HTR-8/SVneo (cell line): ENCODE measurements at places on chromosomes 6 and 20.

- peak; percentile 20 for DNase-seq
Observed at GRCh38 chr6:118565311-118565960, 17.3 kb downstream of the PLN start.

- no peak for DNase-seq
Observed at GRCh38 chr6:84242265-84242664, 14.8 kb upstream of the CEP162 start.

- no peak for DNase-seq
Observed at GRCh38 chr20:11626551-11626950, 291.1 kb upstream of the BTBD3 start.

DNA sequence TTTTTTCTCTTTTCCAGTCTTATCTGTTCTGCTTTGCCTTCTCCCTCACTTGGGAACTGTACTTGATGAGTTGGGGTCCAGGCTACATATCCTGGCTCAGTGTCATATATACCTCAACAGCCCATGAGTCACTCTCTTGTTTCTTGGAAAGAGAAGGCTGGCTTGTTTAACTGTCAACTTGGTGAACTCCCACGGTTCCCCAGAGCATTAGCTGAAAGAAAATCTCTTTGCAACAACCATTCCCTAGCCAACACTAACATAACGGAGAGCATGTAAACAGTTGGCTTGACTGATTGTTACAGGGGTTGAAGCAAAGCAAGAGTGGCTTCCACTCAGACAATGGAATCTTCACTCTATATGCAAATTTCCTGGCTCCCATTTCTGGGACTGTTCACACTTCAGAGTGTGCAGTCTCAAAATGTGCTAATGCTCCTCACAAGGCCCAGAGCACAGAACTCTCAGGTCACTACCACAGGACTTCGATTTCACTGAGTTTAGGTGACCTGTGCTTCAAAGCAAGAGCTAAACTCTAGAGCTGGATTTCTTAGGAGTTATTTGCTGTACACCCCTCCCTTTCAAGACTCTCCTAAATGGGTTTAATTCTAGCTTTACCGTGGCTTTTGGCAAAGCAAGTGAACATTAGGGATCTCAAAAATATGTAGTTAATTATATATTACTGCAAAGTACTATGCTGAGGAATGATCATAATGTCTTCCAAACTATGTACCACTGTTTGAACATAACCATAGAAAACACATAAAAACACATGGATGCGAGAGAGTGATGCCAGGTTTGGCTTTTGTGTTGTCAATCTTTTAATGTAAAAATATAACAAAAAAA is 609.8 kb downstream of the RFPL4B start:
- no peak for DNase-seq

DNA sequence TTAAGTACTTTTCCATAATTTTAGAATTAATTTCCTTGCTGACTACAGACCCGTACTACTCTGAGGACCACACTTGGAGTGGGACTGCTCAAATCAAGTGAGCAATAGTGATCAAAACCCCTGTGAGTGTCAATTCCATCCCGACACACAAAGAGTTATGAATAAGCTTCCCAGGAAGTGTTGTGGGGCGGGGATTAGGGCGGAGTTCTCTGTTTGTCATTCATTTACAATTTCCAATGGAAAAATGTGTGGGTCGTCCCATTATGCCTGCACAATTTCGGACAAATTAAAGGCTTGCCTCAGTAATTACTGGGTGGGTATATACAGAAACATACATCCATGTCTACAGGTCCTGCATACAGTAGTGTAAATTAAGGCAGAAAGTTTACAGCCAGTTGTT is 84.2 kb downstream of the ISM1 start:
- DNase-seq = no peak

- no peak for DNase-seq
Observed at GRCh38 chr6:117776441-117776840, 101.2 kb downstream of the NUS1 start.

DNA sequence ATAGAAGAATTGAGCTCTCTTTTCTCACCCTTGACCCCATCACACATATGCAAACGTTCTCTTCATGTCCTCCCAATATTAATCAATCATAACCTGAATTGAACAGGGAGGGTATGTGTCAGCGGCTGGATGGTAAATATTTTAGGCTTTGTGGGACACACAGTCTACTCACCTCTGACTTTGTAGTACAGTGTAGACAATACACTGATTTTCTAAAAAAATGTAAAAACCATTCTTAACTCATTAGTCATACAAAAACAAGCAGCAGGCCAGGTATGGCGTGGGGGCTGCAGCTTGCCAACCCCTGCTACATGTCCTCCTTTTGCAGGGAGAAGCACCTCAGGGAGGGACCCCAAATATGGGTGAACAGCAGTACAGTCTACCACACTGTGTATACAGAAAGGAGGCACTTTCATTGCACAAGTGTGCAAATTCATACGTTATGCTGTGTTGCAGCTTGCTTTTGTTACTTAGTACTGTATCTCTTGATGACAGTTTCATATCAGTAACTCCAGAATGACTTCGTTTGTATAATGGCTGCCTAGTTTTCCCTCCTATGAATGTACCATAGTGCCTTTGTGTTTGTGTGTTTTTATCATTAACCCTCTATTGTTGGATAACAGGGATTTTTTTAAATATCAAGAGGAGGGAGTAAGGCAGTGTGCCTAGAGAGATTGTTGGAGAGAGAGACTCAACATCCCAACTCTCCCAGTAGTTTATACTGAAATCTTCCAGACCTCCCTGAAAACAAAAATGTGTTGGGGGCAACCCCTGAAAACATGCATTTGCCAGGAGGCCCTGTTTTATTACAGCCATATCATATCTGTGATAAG is 214.3 kb downstream of the ZMYND8 start:
- no peak for DNase-seq

- peak; percentile 87 for DNase-seq
Observed at GRCh38 chr6:43667245-43668150, 20.1 kb downstream of the MRPS18A start.

DNA sequence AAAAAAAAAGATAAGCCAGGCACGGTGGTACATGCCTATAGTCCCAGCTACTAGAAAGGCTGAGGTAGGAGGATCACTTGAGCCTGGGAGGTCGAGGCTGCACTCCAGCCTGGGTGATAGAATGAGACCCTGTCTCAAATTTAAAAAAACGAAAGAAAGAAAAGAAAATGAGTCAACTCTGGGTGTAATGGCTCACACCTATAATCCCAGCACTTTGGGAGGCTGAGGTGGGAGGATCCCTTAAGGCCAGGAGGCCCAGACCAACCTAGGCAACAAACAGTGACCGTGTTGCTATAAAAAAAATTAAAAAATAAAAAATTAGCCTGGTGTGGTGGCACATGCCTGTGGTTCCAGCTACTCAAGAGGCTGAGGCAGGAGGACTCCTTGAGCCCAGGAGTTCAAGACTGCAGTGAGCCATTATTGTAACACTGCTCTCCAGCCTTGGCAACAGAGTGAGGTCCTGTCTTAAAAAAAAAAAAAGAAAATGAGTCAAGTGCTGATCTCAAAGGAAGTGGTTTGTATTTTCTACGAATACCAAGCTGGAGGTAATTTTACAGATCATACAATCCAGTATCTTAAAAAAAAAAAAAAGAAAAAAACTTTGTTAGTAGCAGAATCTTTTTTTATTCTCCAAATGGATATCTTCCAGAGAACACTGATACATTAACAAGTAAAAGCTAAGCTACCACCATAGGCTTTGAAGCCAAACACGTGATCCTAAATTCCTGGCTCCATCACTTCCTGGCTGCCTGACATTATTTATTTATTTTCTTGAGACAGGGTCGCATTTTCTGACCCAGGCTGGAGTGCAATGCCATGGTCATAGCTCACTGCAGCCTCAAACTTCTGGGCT is 5.7 kb downstream of the COMMD7 start:
- DNase-seq = no peak

GRCh38 chr20:24805456-24806238 is 143.4 kb upstream of the CST7 start:
- no peak for DNase-seq

DNA sequence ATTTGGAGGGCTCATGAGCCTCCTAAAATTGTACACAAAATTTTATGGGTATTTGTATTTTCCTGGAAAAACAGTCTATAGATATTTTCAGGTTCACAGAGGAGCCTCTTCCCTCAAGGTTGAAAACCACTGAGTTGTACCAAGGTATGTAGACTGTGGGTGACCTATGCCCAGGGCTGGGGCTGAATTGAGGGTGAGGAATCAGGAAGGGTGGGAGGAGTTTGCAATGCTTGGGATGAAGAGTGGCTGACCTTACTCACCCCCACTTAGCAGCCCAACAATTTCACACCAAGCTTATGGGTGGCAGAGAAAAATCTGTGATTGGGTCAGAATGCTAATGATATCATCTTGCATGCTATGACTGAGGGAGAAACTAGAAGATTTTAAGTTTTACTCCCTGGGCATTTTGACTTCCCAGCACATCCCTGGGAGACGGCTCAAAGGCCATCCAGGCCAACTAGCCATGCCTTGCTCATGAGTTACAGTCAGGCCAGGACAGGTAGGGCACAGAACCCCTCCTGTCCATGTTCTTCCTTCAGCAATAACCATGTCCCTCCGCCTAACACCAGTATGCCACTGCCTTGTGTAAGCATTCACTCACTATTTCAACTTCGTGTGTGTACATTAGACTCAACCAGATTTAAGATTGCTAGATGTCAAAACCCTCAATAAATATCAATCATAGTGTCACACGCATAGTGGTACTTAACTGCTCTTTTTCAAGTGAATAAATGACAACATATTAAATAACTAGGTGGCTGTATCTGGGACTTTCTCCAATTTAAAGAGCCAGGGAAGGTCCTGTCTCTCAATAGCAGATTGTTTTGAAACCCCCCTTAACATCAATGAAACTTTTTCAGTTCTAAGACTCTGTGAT is 16.6 kb downstream of the ADTRP start:
- no peak for DNase-seq

DNA sequence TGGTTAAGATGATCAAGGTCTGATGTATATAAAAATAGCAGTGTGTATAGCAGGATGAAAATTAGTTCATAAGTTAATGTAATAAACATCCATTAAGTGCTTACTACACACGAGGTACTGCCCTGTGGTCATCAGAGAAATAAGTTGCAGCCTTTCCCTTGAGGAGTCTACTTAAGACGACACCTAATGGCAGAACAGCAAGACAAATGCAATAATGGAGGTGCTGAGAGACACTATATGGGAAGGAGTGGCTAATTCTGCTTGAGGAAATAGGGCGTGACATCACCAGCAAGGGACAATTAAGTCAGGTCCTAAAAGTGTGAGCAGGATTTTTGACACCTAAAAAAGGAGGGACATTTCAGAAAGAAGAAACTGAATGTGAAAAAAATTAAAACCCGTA is 75.2 kb downstream of the BACH2 start:
- DNase-seq = no peak

GRCh38 chr6:130366107-130367005 is 539 bp downstream of the TMEM200A start:
- peak; percentile 57 for DNase-seq

DNA sequence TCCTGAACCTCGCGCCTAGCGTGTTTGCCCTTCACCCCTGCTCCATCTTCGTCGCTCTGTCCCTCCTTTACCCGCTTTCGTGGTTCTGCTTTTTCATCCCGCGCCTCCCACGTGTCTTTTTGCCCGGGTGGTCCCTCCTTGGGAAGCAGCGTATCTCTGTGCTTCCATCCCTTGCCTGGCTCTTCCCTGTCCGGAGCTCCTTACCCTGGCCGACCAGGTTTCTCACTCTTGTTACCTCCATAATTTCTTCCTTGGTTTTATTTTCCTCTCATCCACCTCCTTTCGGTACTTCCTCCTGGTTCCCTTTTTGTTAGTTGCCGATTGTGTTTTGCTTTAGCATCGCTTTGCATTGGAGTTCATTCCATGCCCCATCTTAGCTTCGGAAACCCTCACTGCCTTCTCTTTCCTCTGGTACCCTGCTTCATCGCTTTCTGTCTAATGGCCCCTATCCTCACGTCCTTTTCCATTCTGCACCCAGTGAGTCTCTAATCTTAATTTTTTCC is 735 bp downstream of the FAM135A start:
- peak; percentile 12 for DNase-seq

- no peak for DNase-seq
Observed at GRCh38 chr6:135162678-135163439, 18.2 kb upstream of the MYB start.

DNA sequence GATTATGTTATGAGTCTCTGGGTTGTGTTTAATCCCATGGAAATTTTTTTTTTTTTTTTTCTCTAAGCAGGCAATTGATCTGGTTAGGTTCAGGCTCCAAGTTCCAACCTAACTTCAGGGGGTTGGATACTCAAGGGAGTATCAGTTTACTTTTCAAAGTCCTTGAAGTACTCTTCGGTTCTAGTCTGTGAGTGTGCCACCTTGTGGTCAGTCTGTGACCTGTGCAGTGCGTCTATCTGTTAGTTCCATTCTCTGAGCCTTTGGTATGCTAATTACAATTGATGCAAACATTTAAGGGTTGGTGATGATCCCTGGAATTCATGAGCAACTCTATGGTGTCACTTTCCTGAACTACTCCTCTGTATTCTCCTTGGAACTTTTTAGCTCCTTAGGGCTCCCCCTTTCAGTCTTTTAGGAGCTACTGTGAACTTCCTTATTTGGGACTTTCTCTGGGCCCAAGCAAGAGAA is 342.0 kb downstream of the SOX4 start:
- DNase-seq = peak; percentile 26

GRCh38 chr20:34983089-34983820 is 27.6 kb downstream of the MYH7B start:
- DNase-seq = no peak

GRCh38 chr6:40276141-40276540 is 311.0 kb downstream of the LRFN2 start:
- DNase-seq = no peak

DNA sequence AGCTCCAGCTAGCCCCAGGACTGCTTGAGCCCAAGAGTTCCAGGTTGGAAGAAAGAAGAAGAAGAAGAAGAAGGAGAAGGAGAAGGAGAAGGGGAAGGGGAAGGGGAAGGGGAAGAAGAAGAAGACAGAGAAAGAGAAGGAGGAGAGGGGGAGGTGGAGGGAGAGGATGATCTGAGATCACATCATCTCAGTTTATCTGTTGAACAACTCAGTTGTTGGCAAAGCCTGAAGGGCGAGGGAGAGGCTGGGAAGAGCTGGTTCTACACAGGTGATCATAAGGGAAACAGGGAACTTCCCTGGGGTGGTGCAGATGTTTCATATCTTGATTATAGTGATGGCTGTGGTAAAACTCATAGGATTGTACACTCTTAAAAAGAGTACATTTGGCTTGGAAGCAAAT is 3.1 kb upstream of the RRBP1 start:
- no peak for DNase-seq

DNA sequence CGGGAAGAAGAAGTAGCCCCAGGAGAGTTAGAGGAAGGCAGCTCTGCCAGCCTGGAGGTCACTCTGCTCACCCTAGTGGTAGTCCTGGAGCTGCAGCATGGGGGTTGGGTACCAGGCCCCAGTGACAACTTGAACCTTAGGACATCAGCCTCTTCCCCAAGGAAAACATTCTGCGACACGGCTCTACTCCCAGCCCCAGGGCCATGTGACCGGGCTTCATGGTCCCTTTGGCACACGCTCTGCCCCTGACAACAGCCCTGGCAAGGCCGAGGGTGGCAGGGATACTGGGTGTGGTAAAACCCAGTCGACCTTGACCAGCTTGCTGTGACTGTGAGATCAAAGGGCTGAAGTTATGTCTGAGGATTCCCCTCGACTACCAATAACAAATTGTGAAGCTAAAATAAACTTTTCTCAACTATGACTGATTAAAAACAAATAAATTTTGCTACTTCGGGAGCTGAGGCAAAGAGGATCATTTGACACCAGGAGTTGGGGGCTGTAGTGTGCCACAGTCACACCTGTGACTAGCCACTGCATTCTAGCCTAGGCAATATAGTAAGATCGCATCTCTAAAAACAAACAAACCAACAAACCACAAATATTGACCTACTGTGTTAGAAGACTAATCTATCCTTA is 24.4 kb upstream of the ARID1B start:
- no peak for DNase-seq

- DNase-seq = no peak
Observed at GRCh38 chr6:152404086-152404857, 232.9 kb downstream of the SYNE1 start.
